NCI-H2107 (cell line): ENCODE measurements at places on chromosomes 7 and 10.

DNA sequence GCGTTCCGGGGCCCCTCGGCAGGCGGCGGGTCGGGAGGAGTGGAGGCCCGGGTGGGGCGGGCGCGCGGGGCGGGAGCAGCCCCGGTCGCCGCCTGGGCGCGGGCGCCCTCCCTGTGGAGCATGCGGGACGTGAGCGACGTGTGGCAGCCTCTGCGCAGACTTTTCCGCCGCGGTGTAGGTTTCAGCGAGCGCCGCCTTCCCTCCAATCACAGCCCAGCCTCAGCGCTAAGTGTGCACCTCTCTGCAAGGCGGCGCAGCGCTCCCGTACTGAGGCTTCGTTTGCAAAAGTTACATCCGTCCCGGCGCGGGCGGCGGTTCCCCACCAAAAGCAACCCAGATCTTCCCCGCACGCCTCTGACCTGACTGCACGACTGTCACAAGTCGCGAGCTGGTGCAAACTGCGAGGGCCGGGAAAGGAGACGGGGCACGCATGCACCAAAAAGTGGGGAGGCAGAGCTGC, 1.2 kb upstream of the PFKFB3 start:
- DNase-seq = no peak

DNA sequence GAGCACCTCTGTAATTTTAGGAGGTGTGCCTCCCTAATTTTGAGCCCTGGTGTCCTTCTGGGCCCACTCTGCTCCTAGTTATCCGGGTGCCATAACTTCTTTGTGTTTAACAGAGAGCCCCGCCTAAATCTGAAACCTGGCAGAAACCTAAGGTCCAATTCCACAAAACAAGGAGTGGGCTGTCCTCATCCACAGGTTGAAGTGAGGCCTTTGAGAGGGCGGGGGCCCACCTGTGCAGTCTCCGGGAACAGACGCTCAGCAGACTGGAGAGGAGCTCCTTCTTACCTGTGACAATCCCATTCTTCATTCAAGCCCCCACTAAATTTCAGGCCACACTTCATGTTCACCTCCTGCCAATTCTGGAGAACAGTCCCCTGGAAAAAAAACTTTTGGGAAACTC, 10.9 kb downstream of the TMEM72 start:
- no peak for DNase-seq

GRCh38 chr10:114571316-114571999, 86.6 kb downstream of the ABLIM1 start:
- DNase-seq = no peak

DNA sequence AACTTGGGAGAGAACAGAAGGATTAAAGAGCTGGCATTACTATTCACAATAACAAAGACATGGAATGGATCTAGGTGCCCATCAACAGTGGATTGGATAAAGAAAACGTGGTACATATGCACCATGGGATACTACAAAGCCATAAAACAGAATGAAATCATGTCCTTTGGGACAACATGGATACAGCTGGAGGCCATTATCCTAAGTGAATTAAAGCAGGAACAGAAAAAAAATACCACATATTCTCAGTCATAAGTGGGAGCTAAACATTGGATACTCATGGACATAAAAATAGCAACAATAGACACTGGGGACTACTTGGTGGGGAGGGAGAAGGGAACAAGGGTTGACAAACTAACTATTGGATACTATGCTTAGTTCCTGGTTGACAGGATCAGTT, 133.2 kb upstream of the ITGB1 start:
- DNase-seq = no peak

GRCh38 chr10:5449227-5449626, 36.9 kb downstream of the NET1 start:
- DNase-seq = no peak

GRCh38 chr7:79502151-79502550, 48.7 kb upstream of the MAGI2 start:
- no peak for DNase-seq

DNA sequence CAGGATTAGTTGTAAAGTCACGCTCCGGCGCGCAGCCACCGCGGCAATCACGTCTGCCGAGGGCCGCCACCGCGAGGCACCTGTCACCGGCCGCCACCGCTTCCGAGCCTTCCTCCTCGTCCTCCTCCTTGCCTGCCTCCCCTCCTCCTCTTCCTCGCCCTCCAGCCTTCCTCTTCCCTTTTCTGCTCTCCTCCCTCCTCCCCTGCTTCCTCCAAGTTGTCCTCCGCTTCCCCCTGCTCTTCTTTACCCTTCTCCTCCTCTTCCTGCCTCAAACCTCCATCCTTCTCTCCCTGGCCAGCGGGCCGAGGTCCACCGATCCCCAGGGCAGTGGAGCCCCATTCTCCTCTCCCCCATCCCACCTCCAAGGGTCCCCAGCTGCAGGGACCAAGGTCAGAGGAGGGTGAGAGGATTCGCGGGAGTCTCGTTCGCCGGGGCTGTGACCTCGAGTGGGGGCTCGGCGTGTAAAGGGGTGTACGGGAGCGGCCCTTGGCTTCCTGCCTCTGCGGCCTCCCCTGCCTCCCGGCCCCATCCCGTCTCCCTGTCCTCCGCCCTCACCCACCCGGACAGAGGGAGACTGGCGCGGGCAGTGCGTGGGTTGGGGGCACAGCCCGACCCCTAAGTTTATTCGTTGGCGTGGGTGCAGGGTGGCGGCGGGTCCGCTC, 89.5 kb upstream of the PAX2 start:
- DNase-seq = no peak

GRCh38 chr7:27194002-27194352, 5.9 kb downstream of the HOXA13 start:
- no peak for DNase-seq

GRCh38 chr10:29535778-29536453, 98.9 kb downstream of the SVIL start:
- DNase-seq = no peak

DNA sequence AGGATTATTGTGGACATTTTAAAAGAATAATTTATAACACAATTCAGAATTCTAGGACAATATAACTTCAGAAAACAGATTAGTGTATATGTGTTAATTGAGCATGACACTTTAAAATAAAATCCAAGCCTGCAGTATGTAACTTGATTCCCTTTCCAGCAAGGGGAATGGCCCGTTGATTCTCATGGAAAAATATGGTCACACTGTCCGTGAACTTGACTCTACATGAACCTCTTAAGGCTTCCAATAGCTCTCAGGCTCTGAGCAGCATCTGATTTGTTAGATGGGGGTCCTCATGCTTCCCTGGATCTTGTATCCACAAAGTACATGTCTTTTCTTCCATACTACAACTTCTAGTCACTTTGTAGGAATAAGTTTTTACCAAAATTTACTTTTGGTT, 85.5 kb upstream of the AKR1E2 start:
- DNase-seq = no peak

DNA sequence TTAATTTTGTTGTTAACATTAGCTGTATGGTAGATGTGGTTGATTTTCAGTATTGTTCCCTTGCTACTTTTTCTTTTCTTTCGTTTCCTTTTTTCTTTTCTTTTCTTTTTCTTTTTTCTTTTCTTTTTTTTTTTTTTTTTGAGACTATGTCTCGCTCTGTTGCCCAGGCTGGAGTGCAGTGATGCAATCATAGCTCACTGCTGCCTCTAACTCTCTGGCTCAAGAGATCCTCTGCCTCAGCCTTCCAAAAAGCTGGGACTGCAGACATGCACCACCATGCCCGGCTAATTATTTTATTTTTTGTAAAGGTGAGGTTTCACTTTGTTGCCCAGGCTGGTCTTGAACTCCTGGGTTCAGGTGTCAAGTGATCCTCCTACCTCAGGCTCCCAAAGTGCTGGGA, 14.4 kb downstream of the SLC26A3 start:
- DNase-seq = no peak

GRCh38 chr10:44968091-44968490, 8.5 kb downstream of the RASSF4 start:
- no peak for DNase-seq

DNA sequence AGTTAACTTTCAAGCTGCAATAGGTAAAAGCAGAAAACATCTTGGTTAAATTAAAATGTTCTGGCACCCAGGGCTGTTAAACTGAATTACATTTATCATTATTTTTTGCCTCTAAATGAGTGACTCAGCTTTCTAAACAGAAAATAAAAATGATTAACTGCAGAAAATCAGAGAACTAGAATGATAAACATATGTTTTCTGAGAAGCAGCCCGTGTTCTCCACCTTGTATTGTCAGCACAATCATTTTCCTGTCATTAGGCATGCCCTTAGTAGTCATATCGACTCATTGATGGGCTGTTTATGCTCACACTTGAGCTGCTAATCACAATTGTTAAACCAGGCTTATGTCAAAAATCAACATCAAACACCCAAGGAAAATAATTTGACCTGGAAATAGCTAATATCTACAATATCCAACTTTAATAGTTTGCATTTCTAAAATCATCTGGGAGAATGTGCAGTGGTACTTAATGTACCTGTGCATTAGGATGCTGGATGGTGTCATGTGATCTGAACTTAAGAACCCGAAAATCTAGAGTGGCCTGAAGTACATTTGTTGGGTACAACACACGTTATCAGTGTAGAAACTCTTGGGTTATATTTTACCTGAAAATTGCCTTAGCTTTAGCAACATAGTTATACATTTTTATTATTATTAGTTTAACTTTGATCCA, 2.3 kb downstream of the MDFIC start:
- no peak for DNase-seq
